ENCODE measurements at places on chromosomes 4 and X.

- DNase-seq, result no peak
These were observed 20.0 kb downstream of the PHOX2B start for GRCh38 chr4:41728573-41728913.

DNA sequence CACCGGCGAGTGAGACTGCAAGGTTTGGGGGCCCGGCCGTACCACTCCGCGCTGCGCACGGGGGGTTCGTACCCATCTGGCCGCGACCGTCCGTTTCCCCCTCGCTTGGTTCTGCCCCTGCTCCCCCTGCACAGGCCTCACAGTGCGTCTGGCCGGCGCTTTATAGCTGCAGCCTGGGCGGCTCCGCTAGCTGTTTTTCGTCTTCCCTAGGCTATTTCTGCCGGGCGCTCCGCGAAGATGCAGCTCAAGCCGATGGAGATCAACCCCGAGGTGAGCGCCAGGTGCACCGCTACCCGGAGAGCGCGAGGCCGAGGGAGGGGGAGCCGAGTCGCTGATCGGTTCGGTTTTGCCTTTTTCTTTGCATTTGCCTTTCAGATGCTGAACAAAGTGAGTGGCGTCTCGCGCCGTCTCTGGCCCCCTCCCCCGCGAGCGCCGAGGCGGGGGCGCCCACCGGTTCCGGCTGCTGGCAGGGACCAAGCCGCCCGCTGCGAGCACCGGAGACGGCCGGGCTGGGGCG is at the start of gene UCHL1:
UCHL1 (plus strand) TSS at position 189 of the 517 bp plus-strand sequence; CDS start at position 238, 49 bp downstream.
- peak; percentile 95 for DNase-seq

GRCh38 chr4:5337731-5338130 is 286.5 kb downstream of the STK32B start:
- DNase-seq, result no peak

GRCh38 chrX:98962996-98963395 is 1447.1 kb downstream of the PCDH19 start:
- DNase-seq, result no peak

DNA sequence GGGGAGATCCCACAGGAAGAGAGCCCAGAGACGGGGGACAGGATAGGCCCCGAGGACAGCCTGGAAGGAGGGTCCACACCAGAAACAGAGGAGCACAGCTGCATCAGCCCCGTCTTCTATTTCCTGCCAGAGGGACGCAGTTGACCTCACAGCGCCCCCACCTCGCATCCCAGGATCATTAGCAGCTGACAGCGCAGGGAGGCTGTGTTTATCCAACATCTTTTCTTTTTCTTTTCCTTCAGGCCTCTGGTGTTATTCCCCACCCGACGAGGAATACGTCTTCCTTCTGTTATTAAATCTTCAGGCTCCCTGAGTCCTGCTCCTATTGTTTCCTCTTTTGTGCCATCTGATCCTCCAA is 75.4 kb downstream of the DCHS2 start:
- no peak for DNase-seq

- no peak for DNase-seq
These were observed 41.2 kb downstream of the TMA16 start for GRCh38 chr4:163535657-163536056.

DNA sequence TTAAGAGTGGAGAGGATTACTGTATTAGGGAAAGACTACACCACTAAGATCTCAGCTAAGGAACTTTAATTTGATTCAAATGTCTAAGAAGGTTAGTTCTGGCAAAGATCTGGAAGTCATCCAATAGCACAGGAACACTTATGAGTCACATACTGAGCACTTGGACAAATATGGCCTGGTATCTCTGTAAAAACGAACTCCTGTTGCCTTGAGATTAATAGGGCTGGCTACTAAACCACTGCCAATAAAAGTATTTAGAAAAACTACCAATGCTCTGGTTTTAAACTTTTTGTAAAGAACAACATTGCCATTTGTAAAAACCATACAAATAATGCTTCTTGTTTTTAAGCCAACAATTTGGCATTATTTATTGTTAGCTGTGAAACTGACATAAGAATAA is 70.5 kb downstream of the SEC24D start:
- DNase-seq, result peak; percentile 99

DNA sequence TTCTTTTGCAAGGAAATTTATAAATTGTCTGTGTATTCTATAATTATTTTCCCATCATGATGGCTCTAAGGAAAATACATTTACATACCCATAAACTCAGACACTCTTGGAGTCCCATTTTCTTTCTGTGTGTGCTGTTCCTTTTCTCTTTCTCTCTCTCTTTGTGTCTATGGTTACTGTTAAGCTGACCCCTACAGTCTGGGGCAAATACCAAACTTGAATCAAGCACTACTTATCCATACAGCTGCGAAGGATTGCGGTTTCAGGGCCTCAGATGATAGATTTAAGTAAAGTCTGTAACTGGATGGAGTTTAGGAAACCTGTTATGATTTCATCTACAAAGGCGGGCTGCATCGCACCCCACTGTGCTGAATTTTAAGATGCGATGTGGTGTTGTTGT is 150.2 kb downstream of the SHROOM3 start:
- peak; percentile 92 for DNase-seq

DNA sequence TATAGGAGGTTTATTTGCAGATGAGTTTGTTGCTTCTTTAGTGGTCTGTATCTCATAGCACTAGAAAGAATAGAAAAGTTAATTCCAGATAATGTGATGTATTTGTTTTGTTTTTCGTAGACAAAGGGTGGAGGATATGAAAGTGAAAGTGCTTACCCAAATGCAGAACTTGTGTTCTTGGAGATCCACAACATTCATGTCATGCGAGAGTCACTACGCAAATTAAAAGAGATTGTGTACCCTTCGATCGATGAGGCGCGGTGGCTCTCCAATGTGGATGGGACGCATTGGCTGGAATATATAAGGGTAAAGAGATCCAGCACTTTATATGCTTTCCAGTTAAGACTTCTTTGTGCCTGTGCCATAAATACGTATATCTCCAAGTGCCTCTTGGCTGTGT is 43.3 kb downstream of the MTMR1 start:
- no peak for DNase-seq

DNA sequence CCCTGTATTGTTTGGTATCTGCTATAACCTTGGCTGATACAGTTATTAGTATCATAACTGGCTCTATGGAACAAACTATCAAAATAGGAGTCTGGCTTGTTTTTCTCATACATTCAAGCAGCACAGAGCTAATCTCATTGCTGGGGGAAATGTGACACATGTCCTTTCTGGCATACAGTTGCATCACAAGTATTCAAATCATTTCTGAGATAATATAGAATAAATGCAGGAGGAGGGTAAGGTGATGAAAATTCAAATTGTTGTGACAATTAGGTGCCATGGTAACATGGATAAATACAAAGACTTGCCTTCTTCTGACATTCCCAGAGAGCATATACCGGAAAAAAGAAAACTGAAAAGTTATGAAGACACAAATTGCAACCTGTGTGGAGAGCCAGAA is 2706.8 kb downstream of the ARAP2 start:
- no peak for DNase-seq

GRCh38 chrX:5458300-5458842 is 770.3 kb downstream of the NLGN4X start:
- DNase-seq, result no peak

DNA sequence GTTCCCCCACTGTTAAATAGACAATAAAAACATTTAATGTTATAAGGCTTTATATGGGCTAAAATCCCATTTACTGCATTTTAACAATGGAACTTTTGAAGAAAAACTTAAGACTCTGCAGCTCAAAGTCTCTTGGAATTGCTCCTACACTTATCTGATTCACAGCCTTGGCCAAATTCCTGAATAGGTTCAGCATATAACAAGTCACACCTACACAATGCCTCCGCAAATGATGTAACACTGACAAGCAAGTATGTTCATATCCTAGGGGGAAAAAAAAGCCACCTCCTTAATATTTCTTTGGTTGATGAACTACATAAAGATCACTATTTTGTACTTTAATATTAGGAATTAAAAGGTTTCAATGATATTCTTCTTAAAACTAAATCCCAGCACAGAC is 34.5 kb downstream of the RPS6KA6 start:
- no peak for DNase-seq

- peak; percentile 50 for DNase-seq
These were observed 68.5 kb upstream of the TMEM164 start for GRCh38 chrX:109934434-109934833.

GRCh38 chr4:87313756-87314155 is 8.9 kb downstream of the HSD17B13 start:
- no peak for DNase-seq

GRCh38 chr4:139142980-139143379 is 34.0 kb downstream of the ELF2 start:
- no peak for DNase-seq

- peak; percentile 87 for DNase-seq
These were observed 200.8 kb downstream of the CEP135 start for GRCh38 chr4:56149591-56149990.

- DNase-seq, result no peak
These were observed 32.2 kb downstream of the ZCCHC12 start for GRCh38 chrX:118855681-118856310.

DNA sequence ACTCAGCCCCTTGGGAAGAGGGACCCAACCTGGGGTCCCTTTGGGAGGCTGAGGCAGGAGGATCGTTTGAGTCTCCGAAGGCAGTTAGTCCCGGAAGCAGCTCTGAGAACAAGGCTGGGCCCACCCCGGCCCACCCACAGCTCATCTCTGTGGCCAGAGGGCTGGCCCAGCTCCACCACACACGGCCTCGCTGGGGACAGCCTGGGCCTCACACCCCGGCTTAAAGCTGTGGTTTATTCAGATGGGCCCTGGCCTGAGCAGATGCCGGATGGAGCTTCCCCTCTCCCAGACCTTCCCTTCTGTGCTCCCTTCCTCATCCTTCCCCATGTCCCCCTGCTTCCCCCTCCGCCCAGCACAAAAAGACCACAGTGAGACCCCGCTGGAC is 54.4 kb downstream of the FAM53A start:
- DNase-seq, result no peak

- DNase-seq, result no peak
These were observed 130.0 kb downstream of the CPZ start for GRCh38 chr4:8722556-8722955.

DNA sequence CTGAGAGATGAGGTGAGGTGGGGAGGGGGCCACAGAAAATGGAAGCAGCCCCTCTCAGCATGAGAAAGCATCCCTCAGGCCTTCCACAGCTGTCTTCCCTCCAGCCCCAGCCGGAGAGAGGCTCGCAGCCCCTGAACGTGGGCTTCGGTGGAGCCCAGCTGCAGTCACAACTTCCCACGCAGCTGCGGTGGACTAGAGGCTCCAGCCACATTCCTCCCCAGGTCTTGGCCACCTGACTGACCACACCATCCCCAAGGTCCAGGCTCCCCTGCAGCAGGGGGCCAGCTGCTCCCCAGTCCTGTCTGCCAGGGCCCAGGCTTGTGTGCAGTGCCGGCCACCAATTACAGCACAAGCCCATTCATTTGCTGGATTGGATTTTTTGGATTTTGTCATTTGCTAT is 212.3 kb upstream of the BCOR start:
- DNase-seq, result peak; percentile 25

GRCh38 chr4:68299492-68300457 is 50.1 kb downstream of the YTHDC1 start:
- no peak for DNase-seq

DNA sequence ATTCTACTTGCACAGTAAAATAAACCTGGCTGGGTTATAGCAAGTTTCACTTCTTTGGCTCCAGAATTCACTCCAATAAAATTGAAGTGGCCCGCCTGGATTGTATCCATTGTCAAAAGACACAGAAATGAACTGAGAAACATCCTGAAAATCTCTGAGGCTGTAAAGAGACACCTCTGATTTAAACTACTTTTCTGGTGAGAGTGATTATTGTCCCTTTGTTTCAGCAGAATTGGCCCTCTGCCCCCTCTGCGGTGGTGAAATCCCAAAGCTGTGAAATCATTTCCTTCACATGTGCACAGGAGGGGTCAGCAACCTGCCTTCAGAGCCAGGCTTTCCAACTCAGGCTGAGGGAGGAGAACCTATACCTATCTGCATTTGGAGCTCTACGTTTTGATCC is 23.0 kb downstream of the GAB3 start:
- peak; percentile 78 for DNase-seq

DNA sequence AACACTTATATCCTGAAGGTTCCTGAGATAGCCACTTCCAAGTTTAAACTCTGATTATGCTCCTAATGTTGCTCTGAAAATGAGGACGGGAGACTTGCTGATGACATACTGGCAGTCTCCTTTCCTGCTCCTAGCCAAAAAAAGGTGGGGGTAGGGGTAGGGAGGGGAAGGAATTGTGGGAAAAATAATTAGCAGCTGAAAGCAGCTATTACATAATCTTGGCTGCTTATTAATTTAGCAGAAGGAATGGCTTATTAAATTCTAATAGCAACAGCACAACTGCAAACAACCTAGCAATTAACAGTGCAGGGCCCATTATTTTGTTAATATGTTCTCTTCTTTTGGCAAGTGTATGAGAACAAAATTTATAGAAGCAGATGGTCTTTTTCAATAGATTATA is 2.0 kb upstream of the AP1S2 start:
- DNase-seq, result no peak

DNA sequence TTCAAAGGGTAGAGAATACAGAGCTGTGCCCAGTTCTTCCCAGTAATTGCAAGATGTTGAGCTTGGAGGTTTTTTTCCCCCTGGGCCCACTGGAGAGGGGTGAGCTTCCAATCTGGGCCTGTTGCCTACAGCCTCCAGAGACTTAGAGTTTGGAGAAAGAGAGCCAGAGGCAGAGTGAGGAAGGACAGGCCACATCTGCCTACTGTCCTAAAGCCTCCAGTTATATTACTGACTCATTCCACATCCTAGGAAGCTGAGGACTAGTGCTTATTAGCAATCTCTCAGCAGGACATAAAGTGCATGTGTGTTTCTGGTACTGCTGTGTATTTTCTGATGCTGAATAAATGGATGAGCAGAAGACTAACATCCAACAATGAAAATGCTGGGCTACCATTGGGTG is 181.0 kb upstream of the MAMLD1 start:
- no peak for DNase-seq

DNA sequence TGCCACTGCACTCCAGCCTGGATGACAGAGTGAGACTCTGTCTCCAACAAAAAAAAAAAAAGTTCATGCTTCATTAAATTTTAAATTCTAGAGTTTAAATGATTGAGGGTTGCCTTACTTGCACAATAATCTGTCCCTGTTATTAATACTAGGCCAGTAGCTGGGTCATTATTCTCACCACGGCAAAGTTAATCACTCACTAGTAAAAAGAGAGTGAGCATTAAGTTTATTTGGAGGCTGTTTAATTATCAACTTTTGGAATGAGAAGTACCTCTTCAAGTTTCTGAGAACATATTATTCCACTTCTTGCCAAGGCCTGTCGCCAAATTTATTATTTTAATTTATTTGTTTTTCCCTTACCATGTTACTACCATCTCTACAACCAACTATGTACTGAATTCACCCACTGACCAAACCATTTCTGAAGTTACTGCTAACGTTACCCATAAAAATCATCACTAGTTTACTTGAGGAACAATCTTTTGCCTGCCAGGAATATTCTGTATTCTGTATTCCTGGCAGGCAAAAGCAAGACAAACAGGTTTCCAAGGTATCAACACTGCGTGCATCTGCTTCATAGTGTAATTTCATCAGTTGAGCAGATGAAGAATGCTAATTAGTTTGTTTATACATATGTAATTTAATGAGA is 26.5 kb downstream of the GUCY1A1 start:
- no peak for DNase-seq

Measured in fibroblast of upper back skin (primary cell).